SIG-M5 (cell line): ENCODE measurements at places on chromosomes 12 and 14.

- DNase-seq: no peak
Measured at GRCh38 chr12:26122061-26122680, 2.7 kb downstream of the BHLHE41 start.

GRCh38 chr14:29716150-29716549 lies 211.5 kb downstream of the PRKD1 start:
- no peak for DNase-seq

DNA sequence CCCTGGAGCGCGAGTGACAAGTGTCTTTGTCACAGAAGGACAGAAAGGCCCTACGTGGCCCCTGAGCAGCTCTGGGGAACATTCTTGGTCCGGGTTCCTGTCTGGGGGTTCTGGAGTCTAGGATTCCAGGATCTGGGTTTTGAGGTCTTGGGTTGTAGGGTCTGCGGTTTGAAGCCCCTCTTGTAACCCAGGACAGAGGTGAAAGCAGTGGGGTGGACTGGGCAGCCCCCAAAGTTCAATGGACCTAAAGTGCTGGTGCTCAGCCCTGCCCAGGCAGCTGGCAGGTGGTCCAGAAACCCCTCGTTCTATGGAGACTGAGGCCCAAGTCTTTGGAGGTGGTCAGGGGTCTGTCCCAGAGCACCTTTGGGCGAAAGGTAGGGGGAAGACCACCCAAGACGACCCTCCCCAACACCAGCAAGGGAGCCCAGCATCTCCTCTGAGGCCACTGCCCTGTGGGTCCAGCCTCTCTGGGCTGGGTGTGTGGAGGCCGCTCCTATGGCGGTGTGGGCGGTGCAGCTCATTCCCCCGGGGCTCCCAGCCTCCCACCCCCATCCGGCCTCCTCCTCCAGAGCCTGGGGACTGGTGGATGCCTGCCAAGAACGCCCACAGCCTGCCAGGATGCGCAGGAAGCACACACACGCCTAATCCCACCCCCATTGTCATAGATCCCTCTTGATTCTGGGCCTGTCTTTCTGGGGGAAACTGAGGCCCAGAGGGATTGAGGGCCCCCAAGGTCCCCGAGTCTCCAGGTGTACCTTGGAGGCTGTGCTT lies 30.2 kb upstream of the ANKRD9 start:
- no peak for DNase-seq

- DNase-seq: no peak
Measured at GRCh38 chr12:53703756-53704155, 23.5 kb downstream of the CALCOCO1 start.

DNA sequence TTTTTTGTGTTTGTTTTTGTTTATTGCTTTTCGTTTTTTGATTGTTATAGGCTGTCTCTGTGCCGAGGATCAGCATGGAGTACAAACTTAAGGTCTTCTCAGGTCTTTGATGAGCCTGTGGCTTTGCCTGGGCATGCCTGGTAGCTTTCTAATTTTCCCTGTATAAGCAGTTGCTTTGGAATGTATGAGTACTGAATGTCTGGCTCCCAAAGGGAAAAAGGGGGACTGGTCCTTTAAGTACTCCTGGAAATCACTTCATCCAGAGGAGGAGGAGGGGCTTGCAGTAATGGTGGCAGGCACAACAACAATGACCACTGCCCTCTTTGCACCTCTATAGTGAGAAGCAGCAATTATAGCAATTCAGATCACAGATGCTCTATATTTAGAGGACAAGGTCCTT lies 67.6 kb upstream of the TTC7B start:
- DNase-seq: no peak

DNA sequence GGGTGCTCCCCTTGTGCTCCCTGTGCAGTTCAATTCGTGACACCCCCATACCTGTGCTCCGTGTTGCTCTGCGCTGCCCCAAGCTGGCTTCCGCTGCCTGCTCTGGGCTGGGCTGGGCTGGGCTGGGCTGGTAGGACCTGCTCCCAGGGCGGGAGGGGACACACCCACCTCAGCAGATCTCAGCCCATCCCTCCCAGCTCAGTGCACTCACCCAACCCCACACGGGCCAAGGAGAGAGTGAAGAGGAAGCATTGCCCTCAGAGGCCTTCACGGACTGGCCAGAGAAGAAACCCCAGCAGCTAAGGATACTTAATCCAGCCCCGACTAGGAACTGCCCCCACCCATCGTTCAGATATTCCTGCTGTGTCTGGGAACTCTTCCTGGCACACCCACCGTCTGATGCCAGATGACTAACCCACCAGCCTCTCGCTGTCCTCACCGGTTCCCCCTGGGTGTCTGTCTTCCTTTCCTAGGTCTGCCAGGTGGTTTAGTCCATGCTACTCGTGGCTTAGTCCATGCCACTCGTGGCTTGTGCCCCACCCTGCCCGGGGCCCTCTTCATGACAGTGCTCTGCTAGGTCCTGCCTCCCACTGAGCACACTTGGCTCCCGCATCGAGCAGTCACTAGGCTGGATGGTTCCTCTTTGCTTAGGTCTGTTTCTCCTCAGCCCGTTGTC lies at the start of gene LPAR5:
LPAR5 (minus strand) TSS at position 104 of the 676 bp plus-strand sequence. CDS start 14,711 bp downstream, outside the sequence.
- DNase-seq: no peak

GRCh38 chr12:58703866-58704265 lies 216.4 kb downstream of the LRIG3 start:
- no peak for DNase-seq

- DNase-seq: no peak
Measured at GRCh38 chr12:88576866-88577265, 3.4 kb downstream of the KITLG start.

- DNase-seq: no peak
Measured at GRCh38 chr14:89773644-89774316, 180.8 kb downstream of the EFCAB11 start.

- no peak for DNase-seq
Measured at GRCh38 chr14:69153152-69153872, 393 bp upstream of the DCAF5 start.

- no peak for DNase-seq
Measured at GRCh38 chr14:22814941-22815713, at the start of gene SLC7A7. SLC7A7 (minus strand) TSS chr14:22815435; CDS start chr14:22813398, 2,037 bp downstream.

GRCh38 chr12:120064054-120064940 lies 52.3 kb downstream of the RAB35 start:
- no peak for DNase-seq

DNA sequence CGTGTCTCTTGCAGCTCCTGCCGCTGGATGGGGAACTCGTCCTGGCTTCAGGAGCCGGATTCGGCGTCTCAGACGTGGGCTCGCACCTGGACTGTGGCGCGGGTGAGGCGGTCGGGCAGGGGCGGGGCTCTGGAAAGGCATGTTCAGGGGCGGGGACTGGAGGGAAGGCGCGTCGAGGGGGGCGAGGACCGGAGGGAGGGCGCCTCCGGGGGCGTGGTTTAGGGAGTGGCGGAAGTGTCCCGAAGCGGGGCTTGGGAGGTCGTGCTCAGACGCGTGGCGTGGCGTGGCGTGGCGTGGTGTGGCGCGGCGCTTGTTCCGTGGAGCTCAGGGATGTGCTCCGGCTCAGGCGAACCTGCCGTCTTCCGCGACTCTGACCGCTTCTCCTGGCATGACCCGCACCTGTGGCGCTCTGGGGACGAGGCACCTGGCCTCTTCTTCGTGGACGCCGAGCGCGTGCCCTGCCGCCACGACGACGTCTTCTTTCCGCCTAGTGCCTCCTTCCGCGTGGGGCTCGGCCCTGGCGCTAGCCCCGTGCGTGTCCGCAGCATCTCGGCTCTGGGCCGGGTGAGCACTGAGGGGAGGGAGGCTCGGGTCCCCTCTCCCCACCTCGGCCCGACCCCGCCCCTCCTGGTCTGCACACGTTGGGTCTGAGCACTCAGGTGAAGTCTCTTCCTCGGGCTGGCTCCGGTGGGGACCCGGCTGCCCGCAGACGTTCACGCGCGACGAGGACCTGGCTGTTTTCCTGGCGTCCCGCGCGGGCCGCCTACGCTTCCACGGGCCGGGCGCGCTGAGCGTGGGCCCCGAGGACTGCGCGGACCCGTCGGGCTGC lies 6.2 kb downstream of the AMN start:
- no peak for DNase-seq

DNA sequence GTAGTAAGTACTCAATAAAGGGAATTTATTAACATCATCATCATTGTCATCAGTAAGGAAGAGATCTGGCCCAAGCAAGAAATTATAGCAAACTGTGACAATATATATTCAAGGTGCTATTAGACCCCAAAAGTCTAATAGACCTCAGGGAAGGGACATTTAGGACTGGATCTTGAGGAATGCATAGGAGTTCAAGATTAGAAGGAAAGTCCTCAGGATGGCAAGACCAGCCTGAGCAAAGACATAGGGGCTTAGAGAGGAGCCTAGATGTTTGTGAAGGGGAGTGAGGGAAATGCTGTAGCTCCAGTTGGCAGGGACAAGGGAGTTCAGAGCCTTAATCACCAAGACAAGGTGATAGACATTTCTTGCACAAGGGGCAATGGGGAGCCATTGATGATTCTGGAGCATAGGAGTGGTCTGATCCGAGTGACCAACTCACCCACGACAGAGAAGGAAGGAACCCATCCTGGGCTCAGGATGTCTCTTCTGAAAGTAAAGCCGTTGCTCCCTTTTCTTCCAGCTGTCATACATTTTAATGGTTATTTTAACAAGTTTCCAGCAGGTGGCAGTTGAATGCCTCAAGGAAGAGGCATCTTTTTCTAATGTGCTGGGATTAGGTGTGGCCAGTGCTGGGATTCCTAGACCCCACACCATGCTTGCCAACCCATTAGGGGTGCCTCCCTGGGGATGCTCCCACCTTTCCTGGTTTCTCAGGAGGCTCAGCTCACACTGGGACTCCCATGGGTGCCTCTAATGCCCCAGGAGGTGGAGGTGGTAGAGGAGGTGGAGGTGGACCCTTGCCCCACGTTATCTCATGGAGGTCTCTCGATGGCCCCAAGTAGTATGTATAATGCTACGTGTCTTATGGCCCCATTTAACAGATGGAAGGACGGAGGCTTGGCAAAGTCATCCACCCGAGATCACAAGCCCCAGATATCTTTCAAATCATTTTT lies 37.8 kb downstream of the PHETA1 start:
- no peak for DNase-seq

DNA sequence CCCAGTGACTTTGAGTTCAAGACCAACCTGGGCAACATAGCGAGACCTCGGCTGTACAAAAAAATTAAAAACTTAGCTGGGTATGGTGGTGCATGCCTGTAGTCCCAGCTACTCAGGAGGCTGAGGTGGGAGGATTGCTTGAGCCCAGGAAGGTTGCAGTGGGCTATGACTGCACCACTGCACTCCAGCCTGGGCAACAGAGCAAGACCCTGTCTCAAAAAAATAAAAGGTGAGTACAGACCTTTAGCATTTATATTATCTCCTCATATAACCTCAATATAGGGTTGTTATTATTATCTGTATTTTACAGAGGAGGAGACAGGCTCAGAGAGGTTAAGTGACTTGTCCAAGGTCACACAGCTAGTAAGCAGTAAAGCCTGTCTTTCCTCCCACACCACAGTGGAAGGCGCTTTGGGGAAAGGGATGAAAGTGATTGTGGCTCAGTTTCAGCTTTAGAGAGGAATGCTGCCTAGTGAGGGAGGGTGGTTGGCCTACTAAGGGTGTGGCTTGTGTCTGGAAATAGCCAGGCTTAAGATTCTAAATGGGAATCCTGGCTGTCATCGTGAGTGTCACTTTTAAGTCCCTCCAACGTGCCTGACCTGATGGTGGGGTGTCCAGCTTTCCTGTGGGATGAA lies 7.2 kb downstream of the TPCN1 start:
- no peak for DNase-seq

GRCh38 chr14:104254735-104255400 lies 116.5 kb downstream of the KIF26A start:
- DNase-seq: no peak

DNA sequence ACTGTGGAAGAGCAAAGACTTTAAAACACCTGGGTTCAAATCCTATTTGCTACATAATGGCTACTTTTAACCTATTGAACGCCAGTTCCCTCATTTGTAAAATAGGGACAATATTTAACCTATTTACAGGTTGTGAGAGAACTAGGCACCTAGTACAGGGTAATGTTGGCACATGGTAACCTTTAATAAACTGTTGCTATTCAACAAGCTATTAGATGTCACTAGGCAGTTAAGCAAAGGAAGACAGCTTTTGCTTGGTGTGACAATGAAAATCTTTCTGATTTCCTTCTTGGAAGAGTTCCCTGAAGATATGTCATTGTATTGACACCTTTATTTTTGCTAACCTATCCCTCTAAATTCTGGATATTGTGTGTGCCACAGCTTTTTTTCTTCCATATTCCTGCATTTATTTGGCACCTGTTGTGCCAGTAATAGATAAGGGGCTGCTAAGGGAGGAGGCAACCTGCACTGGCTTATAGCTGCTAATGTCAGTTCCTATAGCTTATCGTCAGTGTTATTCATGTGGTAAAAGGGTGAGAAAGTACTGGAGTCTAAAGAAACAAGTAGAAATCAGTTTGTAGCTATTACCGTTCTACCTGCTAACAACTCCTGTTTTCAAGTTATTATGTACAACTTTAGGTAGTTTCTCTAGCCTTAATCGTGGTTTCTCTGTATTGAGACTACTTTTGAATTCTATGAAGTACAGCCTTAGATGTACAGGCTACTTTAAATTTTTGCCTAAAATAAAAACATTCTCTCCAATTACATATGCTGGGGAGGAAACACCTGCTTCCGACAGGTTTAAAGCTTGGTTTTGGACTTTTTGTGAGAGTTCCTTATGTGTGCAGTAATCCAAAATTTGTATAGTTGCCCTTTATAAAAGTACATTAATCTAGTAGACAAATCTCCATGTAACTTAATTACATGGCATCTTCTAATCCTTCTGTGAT lies 24.3 kb downstream of the HIF1A start:
- DNase-seq: no peak

- DNase-seq: no peak
Measured at GRCh38 chr12:96070670-96071279, 35.4 kb upstream of the LTA4H start.

DNA sequence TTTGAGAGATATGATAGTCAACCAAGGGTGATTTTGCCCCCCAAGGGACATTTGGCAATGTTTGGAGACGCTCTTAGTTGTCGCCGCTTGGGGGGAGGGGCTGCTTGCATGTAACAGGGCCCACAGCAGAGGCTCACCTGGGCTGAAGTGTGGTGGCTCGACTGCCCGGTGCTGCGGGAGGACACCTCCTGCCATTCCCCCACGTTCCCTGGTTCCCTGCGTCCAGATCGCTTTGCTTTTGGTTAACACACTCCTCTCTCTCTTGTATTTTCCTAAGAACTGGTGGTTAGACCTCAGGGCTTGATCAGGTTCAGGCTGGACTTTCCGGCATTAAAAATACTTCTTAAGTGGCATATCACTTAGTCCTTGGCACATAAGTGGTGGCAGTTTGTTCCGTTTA lies 18.9 kb downstream of the PPP2R5C start:
- DNase-seq: no peak

DNA sequence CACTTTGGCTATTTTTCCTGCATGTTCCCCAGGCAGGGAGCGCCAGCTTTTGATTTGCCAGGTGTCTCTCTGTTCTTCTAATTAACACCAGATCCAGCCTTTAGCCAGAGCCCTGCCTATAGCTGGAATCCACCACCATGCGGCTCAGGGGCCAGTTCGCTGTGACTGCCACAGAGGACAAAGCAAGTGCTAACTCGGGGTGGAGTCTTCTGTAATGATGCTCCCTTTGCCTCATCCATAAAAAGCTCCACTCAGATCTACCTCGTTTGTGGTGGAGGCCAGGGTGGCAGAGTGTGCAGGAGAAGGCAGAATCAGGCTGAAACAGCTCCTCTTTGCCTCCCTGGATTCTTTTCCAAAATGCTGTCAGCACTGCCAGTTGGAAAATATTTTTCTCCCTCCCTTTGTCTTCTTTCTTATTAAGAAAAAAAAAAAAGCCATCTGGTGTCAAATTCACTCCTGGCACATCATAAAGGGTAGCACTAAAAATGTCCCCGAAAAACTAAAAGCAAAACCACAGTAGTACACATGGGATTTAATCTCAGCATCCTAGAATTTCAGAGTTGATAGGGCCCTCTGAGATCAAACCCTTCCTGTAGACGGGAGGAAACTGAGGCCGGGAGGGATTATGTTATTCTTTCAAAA lies 18.0 kb upstream of the CTDSP2 start:
- DNase-seq: no peak
